Renal pelvis (tissue), 12 donors: ENCODE measurements at places on chromosomes 2 and 18. TPM values are rescaled to one million over a fixed set of nuclear protein-coding genes. Genes with fewer than 3 reads are reported as not detected.

The DSG1 gene
- 0.10 TPM for polyA plus RNA-seq

The CYP27C1 gene
- 5.3 TPM for polyA plus RNA-seq

The GAD1 gene
- 1.2 TPM for polyA plus RNA-seq

The ANKRD30B gene
- 0.14 TPM for polyA plus RNA-seq

The ZEB2 gene
- polyA plus RNA-seq, result 132 TPM

The HK2 gene
- 12.4 TPM for polyA plus RNA-seq
